ENCODE measurements at places on chromosomes 7 and 10. TPM values are rescaled to one million over a fixed set of nuclear protein-coding genes. Genes with fewer than 3 reads are reported as not detected.

The SLC26A3 gene
- total RNA-seq, result not detected

The FAM131B gene
- 99.5 TPM for total RNA-seq

The OR9A2 gene
- total RNA-seq, result 5.6 TPM

The CCL26 gene
- not detected for total RNA-seq

The TRPV5 gene
- 0.31 TPM for total RNA-seq

All from parietal lobe (tissue), 2 donors.